ENCODE measurements at places on chromosomes 11 and 22. TPM values are rescaled to one million over a fixed set of nuclear protein-coding genes. Genes with fewer than 3 reads are reported as not detected.

Gene CHRNA10
- total RNA-seq, result 1.1 TPM

Gene MUC6
- not detected for total RNA-seq

DNA sequence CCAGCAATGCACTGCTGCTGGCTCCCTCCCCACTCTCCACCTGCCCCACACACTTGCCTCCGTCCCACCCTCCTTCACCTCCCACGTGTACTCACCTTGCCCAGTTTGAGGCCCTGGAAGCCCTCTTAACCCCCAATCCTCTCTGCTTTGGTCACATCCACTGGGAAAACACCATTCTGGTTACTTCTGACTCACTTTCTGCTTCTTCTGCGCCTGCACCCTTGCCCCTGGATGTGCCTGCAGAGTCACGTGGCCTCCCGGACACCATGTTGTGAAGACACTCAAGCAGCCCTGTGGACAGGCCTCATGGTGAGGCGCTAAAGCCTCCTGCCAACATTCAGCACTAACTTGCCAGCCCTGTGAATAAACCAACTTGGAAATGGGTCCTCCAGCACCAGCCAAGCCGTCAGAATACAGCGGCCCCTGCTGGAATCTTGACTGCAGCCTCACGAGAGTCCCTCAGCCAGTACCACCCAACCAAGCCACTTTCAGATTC lies 2.6 kb upstream of the NAALADL1 start:
- peak; percentile 33 for DNase-seq

DNA sequence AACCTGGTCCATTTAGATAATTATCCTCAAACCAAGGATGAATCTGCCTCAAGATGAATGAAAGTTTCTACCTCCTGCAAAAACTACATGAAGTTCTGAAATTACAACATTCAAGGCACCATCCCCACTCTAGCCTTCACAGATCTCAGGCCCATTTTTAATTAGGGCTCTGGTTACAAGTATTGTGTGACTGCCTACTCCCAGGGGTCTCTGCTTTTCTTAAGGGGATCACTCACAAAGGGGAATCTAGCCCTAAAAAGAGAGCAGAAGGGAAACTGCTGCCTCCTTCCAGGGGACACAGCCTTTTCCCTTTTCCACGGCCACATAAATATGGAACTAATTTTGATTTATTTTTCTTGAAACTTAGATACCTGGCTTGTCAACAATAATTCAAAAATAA lies 17.4 kb upstream of the TMEM135 start:
- DNase-seq, result no peak

GRCh38 chr11:123580557-123581275 lies 73.7 kb downstream of the SCN3B start:
- DNase-seq, result peak; percentile 84

Gene CRYBB3
- total RNA-seq, result 0.34 TPM

GRCh38 chr22:40453671-40454070 lies 83.3 kb downstream of the SGSM3 start:
- DNase-seq, result no peak

Gene IL10RA
- 57.1 TPM for total RNA-seq

- DNase-seq, result no peak
Observed at GRCh38 chr11:68868221-68868835, 26.6 kb upstream of the CPT1A start.

Gene OR2D2
- total RNA-seq, result 0.32 TPM
